NCI-H460 (cell line): ENCODE measurements at places on chromosomes 6 and 20. TPM values are rescaled to one million over a fixed set of nuclear protein-coding genes. Genes with fewer than 3 reads are reported as not detected.

FAM217A gene
- total RNA-seq, result not detected in 2 replicates

CLPSL1 gene
- not detected in 2 replicates for total RNA-seq

NINL gene
- 1.6 and 2.8 TPM in 2 replicates for total RNA-seq

CRIP3 gene
- total RNA-seq, result not detected in 2 replicates

BMP6 gene
- 30.8 and 33.2 TPM in 2 replicates for total RNA-seq

TFAP2C gene
- total RNA-seq, result 11.3 and 11.8 TPM in 2 replicates

CYP39A1 gene
- total RNA-seq, result 9.1 and 10.6 TPM in 2 replicates

NPEPL1 gene
- total RNA-seq, result 17.7 and 20.9 TPM in 2 replicates

MAK gene
- 1.0 and 1.6 TPM in 2 replicates for total RNA-seq

TULP1 gene
- total RNA-seq, result not detected in 2 replicates

FNDC11 gene
- total RNA-seq, result 0.05 TPM in 1 of 2 replicates, not detected in the other

GTSF1L gene
- total RNA-seq, result not detected in 2 replicates

UST gene
- total RNA-seq, result 0.12 and 0.32 TPM in 2 replicates

BHLHE23 gene
- not detected in 2 replicates for total RNA-seq

CLIC5 gene
- total RNA-seq, result not detected in 2 replicates

SPAG4 gene
- 21.2 and 30.7 TPM in 2 replicates for total RNA-seq

DEFB124 gene
- total RNA-seq, result not detected in 2 replicates

CNR1 gene
- not detected in 2 replicates for total RNA-seq

COL9A1 gene
- total RNA-seq, result not detected in 2 replicates

SCRT2 gene
- not detected in 2 replicates for total RNA-seq

PNPLA1 gene
- not detected in 2 replicates for total RNA-seq

VSX1 gene
- not detected in 2 replicates for total RNA-seq

SLC35D3 gene
- not detected in 2 replicates for total RNA-seq

NKAIN2 gene
- 3.7 and 4.0 TPM in 2 replicates for total RNA-seq
